ENCODE measurements at places on chromosomes 6 and 20.

GRCh38 chr20:23925789-23926525 lies 46.4 kb upstream of the CST5 start:
- DNase-seq: no peak

GRCh38 chr6:1641343-1641885 lies 31.7 kb downstream of the FOXC1 start:
- peak; percentile 85 for DNase-seq

DNA sequence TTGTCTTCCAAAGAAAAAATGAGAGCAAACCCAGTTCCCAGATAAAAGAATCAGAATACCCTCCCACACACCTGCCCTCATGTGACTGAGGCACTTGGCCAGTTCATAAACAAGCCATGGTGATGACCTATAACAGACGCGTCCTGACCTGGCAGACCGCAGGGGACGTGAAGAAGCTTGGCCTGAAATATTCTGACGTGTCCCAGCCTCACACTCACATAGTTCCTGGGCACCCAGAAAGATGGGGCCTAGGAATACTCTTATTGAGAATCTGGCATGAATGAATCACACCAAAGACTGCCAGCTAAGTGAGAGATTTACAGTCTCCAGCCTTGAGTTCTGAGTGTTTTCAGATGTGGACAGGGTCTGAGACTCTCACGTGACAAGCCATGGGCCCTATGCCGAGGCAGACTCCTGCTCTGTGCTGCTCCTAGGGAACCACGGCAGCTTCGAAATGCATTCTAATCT lies 17.2 kb upstream of the MAP3K4 start:
- DNase-seq: no peak

- no peak for DNase-seq
Observed at GRCh38 chr20:39089797-39090196, 127.7 kb downstream of the DHX35 start.

Data from LNCaP clone FGC (cell line).